ENCODE measurements at places on chromosomes 3 and 15.

DNA sequence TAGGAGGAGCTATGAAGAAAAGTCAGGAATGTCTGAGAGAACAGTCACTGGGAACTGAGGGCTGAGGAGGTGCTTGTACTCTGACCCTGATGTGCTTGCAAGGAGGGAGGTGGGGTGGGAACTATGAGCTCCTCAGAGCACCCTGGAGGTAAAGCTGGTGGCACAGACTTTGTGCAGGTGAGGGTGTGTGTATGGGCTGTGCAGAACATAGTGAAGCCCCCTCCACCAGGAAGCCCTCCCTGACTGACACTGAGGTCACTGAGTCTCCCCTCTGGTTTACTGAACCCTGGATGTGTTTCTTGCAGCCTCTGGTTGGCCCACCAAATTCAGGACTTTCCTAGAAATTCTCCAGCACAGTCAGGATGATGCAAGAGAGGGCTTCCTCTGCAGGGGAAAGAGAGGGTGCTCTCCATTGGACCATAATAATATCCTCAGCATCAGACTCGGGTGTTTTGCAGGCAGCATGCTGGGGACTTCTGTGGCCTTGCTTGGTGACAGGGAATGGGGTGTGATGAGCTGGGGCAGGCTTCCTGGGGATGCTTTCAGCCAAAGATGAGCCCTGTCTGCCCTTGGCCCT lies 1.5 kb upstream of the ISLR start:
- DNase-seq = no peak

DNA sequence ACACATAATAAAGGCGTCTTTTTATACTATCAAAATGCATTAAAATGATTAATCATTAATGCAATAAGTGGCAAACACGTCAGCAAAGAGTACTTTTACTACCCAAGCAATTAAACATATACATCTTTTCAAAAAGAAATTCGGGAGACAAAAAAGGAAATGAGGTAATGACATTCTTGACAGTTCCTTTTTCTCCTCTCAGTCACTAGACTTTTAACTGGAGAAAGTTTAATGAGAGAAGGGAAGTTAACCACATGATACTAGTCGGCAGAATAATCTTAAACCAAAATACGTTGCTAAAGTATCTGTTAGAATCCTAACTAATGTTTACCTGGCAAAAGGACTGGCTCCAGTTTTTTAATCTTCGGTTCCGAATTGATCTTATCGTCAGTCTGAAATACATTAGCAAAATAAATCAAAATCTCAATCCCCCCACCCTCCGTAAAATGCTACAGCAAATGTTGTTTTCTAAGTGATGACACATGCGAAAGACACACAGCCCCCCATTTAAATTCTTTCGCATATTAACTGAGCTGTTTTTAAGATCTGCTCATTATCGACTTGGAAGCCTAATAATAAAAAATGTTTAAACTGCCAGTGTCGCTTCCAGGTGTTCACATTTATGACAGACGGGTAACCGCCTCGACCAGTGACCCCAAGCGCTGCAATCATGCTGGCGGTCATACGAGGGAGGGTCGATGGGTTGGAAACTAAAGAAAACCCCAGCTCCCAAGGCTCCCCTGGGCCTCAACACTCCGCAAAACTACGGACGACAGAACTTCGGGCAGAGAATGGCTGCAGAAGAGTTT lies 778 bp downstream of the MTMR10 start:
- DNase-seq = no peak

DNA sequence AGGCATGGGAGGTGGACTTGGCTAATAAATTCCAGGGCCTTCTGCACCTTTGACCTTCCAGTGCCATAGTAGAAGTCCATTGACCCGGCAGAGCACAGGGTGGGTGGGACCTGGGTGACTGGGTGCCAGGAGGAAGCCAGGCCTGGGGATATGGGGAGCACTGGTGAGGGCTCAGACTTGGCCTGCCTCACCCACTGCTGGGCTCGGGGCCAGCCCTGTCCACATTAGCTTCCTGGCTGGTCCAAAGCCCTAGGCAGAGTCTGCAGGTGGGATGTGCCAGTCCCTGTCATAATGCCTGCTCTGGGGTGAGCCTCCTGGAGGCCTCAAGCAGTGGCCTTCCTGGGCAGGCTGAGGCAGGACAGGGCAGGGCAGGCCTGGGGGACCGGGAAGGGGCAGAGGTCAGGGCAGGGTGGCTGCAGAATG lies 38.1 kb upstream of the CHRNB4 start:
- no peak for DNase-seq

- no peak for DNase-seq
Measured at GRCh38 chr3:197858598-197858997, 67.5 kb downstream of the LRCH3 start.

DNA sequence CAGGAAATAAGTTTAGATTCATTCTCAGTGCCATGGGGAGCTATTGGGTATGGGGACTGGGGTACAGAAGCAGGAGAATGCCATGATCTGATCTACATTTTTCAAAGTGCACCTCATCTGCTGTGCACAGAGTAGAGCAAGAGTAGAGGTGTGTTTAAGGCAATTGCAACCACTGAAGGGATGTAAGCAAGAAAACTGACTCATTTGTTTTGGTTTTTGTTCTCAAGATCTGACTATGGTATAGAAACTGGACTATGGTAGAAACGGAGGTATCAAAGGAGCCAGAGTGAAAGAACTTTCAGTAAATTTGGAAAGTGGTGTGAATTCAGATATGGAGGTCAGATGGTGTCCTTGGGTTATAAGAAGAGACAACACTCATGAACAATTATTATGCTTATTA lies 86.2 kb upstream of the CMSS1 start:
- DNase-seq = no peak

- DNase-seq = no peak
Measured at GRCh38 chr3:26631390-26631738, 8.8 kb downstream of the LRRC3B start.

DNA sequence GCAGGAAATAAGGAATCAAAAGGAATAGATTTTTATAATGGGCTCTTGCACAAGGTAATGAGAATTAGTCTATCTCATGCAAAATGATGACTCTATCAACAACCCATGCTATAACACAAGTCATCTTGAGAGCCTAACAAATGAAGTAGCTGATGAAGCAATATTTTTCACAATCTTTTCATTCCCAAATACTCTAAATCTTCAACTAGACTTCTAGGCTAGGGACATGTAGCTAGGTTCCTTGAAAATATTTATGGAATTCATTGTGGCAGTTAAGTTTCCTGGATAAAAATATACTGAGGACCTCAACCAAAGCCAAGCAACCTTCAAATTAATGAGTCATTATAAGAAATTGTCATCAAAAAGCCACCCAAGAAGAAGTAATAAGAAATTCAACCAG lies 55.4 kb downstream of the DCBLD2 start:
- peak; percentile 46 for DNase-seq

- peak; percentile 38 for DNase-seq
Measured at GRCh38 chr15:78241017-78241416, 6.7 kb upstream of the ACSBG1 start.

- DNase-seq = no peak
Measured at GRCh38 chr3:56894881-56895431, 93.2 kb upstream of the ARHGEF3 start.

DNA sequence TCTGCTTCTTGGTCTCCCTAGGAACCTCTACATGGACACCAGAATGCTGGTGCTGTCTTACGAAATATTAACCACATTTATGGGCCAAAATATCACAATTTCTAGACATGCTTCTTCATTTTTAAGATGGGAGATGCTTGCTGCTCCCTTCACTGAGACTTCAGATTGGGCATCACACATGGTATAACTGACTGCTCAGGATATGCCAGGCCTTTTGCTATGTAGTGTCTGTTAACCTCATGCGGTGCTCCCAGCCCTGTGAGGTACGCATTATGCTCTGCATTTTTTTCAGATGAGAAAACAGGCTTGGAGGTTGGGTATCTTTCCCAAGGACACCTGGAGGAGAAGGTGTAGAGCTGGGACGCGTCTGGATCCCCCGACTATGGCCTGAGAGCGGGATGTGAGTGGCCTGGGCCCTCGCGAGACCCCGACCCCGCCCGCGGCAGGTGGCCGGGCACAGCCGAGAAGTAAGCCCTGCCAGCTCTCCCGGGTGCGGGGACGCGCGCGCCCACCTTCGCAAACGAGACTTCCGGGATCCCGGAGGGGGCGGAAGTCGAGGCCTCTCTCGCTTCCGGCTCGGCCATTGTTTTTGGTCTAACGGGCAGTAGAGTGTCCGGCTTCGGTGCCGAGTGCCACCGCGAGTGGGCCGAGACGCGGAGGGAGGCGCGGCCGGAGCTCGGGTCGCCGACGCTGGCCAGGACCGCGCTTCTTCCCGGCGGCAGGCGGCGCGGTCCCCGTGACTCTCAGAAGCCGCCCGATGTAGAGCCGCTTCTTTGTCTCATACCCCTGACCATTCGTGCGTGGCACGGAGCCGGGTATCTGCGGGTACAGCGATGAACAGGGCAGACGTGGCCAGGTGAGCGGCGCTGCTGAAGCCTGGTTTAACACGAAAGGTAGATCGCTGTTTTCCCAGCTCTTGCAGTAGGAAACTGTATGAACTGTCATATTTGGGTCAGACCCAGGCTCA lies at the start of gene ZKSCAN7:
Gene ZKSCAN7 (plus strand): TSS at position 568 of the 967 bp plus-strand sequence. CDS start 1,855 bp downstream, outside the sequence.
- no peak for DNase-seq
